Tibial nerve (tissue), 4 donors: ENCODE measurements at places on chromosomes 12 and 14. TPM values are rescaled to one million over a fixed set of nuclear protein-coding genes. Genes with fewer than 3 reads are reported as not detected.

- no peak for DNase-seq
Measured at GRCh38 chr14:49287004-49287403, 299.2 kb downstream of the RPS29 start.

- no peak for DNase-seq
Measured at GRCh38 chr12:72574138-72574537, 302.0 kb downstream of the TRHDE start.

GRCh38 chr12:84495711-84496110 lies 416.9 kb downstream of the SLC6A15 start:
- no peak for DNase-seq

GRCh38 chr14:48738186-48738925 lies 847.8 kb downstream of the RPS29 start:
- DNase-seq: no peak

The PTPN6 gene
- total RNA-seq: 27.3 TPM

DNA sequence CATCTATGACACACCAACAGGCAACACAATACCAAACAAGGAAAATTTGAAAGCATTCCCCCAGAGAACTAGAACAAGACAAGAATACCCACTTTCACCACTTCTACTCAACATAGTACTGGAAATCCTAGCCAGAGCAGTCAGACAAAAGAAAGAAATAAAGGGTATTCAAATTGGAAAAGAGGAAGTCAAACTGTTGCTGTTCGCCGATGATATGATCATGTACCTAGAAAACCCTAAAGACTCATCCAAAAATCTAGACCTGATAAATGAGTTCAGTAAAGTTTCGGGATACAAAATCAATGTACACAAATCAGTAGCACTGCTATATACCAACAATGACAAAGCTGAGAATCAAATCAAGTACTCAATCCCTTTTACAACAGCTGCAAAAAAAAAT lies 8.1 kb upstream of the ATL1 start:
- no peak for DNase-seq

The REM2 gene
- total RNA-seq: 0.44 TPM

DNA sequence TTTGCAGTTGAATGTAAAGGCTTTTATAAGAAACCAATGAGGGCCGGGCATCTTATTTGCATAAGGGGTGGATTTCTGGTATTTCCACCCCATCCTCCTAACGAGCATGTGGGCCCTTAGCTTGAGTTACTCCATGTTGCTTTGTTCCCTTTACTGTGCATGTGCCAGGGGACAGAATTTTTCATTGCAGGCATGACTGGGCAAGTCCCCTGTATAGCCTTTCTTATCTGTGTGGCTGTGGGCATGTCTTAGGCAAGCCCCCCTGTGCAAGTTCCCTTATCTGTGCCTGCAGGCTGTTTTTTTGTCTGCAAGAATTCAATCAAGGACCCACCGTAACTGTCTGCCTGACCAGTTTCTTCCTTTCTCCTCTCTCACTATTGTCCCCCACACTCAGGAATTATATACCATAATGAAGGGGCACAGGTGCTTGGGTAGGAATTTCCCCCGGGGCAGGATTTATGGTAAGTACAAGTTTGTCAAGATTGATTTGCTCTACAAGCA lies 152.2 kb upstream of the CNOT2 start:
- no peak for DNase-seq

- DNase-seq: no peak
Measured at GRCh38 chr12:31773867-31774266, 45.0 kb upstream of the AMN1 start.

DNA sequence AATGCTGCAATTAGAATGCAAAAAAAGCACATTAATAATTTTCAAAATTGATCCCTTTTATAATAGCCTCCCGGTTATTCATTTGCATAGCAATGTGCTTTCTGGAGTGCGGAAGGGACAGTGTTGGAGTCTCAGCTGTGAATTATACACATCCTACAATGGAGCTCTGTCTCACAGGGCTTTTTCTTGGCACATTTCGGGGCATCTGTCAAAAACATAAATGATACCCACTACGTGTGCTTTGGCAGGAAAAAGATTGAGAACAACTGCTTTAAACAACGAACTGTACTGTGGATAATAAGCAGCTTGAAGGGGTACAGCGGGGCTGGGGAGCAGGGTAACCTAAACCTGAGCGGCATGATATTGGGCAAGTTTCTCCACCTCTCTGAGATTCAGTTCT lies 123.1 kb downstream of the PAH start:
- no peak for DNase-seq

The SYT10 gene
- 1.4 TPM for total RNA-seq

DNA sequence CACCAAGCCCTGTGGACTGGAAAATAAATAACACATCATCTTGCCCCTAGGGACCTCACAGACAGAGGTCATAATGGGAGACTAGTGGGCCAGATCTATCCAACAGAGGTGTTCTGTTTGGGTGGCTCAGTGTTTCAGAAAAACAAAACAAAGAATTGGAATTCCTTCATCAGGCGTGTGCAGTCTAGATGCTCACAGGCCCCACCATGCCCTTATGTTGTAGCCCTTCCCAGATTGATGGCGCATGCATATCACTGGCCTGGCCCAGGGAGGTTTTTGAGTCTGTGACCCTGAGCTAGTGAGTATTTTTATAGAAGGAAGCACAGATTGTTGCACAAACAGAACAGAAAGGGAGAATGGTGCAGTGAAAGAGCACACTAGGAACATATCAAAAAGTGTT lies 859.6 kb downstream of the BCL11B start:
- no peak for DNase-seq

DNA sequence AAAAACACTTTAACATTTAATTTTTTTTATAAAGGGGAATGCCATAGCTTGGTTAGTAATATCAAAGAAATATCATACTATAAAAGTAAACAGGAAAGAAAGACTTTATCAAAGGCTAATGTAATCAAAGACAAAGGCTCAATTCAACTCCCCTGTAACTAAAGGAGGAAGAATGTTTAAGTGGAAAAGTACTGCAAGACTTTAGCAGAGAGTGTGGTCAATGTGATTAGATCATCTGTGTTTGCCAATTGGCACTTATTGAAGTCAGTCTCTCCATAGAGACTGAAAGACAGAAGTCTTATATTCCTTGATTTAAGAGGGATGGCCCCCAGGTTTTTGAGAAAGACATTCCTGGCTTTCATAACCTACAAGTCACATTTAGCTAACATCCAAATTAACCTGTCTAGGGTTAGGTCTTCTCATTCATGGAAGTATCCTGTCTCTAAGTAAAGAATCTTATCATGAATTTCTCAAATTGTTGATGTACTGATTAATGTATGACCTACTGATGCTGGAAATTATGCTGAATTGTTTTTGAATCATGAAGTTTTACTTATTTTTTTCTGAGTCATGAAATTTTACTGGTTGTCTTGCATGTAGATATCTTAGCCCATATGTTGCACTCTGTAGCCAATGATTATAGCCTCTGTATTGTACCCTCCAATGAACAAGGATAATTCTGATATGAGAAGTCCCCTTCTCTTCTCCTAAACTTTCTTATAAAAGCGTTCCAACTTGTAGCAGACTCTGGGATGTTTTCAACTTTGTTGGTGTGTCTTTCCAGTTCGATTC lies 65.4 kb downstream of the ATXN7L3B start:
- no peak for DNase-seq

The RAPGEF3 gene
- 79.1 TPM for total RNA-seq

- DNase-seq: no peak
Measured at GRCh38 chr14:61574514-61574807, 120.9 kb upstream of the HIF1A start.

DNA sequence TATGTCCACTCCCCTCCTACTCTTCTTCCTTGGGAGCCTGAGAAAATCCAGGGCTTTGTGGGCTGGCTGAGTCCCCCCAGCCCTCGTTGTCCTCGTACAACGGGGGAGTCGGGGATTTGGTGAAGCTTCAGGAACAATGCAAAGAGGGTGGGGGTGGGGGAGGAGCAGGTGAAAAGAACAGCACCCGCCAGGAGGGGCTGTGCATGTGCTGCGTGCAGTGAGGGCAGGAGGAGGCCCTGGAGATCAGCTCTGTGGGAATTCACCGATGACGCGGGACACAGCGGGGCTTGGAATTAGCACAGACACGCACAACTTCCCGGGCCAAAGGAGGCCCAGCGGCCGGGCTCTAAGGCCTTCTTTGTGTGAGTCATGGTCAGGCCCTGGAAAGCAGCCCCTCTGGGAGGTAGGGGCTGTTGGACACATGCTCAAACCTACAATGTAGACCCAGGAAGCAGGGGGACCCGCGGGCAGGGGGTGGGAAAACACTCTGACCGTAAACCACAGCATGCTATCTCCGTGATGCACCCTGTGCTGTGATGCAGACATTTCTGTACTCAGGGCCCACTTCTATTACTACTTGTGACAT lies 32.8 kb downstream of the RBM19 start:
- no peak for DNase-seq

The POTEM gene
- not detected for total RNA-seq

The DPPA3 gene
- total RNA-seq: not detected

GRCh38 chr12:24798335-24798734 lies 150.6 kb downstream of the BCAT1 start:
- DNase-seq: no peak

The MARCHF9 gene
- 4.2 TPM for total RNA-seq

DNA sequence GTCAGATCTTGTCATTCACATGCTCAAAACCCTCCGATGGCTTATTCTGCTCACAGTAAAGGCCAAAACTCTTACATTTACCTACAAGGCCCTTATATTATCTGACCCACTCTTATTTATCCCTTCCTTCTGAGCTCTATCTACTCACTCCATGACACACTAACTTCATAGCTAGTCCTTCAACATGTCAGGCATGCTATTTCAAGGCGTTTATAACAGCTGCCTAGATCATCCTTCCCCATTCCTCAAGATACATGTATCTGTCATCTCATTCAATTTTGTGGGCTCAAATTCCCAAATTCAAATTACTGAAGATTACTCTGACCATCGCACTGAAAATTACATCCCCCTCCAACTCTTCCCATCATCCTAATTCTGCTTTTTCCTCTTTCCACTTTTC lies 6.9 kb downstream of the MIS18BP1 start:
- DNase-seq: no peak

The JAG2 gene
- total RNA-seq: 7.4 TPM
